ENCODE measurements at places on chromosomes 11 and 22.

DNA sequence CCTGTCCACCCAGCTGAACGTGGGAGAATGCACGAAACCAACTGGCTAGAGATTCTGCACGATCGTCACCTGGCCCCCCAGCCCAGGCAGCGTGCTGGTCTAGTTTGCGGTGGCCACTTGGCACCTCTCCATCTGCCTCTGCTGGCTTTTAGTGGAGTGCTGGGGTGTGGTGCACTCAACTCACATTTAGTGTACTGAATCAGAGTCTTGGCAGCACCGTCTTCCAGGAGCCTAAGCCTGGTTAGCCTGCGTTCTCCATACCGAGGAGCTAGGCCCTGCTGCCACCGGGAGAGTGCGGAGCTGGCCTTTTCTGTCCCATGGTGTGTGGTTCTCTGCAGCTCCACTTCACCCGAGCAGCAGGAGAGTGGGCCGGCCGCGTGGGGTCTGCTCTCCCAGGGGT lies 2.8 kb downstream of the MRPL23 start:
- DNase-seq, result no peak

DNA sequence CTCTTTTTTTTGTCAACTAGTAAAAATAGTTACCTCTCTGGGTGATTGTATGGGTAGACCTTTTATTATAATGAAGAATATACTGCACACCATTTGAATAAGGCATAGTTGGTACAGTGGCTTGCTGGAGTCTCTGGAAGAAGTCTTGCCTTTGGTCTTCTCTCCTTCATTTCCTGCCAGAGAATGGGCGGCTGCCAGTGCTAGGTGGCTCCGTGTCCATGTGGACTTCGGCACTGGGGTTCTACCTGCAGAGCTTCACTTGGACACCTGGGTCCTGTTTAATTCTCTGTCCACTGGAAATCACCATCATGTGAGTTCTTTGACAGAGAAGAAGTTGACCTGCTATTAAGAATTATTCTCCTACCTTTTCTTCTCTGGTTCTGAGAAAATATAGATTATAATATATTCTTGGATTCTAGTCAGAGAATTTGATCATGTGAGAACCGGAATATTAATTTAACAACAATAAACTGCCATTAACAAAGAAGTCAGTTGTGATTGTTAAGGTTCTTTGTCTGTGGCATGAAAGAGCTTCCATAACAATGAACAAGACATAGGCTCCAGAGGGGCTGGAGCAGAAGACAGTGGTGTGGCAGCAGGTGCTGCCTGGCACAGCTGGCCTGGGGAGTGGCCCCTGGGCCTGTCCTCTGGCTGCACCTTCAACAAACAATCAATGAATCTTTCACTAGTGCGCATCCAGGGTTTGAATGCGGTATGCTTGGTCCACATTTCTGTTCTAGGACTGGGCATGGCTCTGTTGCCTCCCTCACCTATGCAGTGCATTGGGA lies 77.5 kb downstream of the PPFIBP2 start:
- no peak for DNase-seq

DNA sequence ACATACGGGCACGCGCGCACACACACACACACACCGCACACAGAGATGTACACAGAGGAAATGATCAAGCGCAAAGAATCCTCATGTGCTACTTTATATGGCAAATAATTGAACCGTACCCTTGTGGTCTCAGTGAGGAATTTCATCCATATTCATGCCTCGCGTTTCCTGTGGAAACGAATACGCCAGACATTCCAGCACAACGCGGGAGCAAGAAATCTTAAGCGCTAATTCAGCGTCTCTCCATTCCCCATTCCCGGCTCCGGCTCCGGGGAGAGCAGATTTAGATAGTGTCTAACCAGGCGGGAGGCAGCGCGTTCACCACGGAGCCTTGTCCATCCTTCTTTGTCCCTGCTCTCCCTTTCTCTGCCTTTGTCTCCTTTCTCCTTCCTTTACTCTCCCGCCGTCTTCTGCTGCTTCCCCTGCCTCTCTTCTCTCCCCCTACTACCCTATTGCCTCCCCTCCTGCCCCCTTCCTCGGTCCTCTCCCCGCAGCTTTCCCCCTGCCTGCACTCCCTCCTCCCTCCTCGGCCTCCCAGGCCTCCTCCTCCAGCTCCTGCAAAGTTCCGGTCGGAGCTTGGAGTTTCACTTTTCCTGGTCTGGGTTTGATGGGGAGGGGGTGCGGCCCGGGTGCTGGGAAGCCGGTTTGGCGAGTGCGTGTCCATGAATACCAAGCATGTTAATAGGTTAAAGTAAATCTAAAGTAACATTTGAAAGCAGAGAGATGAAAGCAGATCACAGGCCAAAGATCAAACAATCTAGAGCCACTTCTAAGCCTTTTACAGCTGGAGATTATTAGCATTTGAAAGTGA lies 579.3 kb downstream of the BUD13 start:
- DNase-seq, result peak; percentile 49

DNA sequence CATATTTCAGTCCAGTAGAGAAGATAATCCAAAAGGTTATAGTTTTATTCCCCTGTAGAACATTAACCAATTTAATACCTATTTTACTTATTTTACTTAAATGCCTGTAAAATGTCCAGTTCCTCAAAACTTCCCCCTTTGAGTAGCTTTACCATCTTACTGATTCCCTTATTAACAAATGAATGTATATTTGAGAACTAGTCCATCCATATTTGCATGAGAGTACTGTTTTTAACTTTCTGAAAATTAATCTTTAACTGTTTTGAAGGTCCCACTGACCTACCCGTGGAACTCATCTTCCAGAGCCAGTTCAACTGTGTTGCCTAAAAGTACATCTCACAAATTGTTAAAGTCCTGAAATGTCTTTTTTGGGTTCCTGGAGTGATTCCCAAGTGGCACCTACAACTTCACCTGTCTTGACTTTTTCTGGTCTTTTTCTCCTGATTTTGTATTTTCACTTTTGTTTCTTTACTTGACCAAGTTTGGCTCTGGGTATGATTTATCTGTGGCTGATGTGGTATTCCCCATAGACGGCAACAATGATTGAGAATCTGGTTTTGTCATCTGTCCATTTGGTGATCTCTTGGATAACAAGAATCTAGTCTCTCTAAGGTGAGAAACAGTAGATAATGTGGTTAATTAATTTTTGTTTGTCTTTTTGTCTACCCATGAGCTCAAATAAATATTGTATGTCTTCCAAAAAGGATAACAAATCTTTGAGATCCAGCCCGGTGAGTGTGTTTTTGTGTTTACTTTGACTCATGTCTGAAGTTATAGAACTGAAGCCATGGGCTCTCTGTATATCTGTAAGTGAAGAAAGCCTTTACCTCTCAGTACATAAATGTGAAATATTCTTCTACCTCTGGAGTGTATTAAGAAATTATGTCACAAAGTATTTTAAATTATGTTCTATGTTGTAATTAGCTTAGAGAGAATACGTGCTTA lies 174.2 kb downstream of the ETS1 start:
- no peak for DNase-seq

- no peak for DNase-seq
Observed at GRCh38 chr11:85902353-85902752, 47.2 kb downstream of the CCDC83 start.

- peak; percentile 58 for DNase-seq
Observed at GRCh38 chr11:46489656-46490560, 98.3 kb upstream of the CHRM4 start.

DNA sequence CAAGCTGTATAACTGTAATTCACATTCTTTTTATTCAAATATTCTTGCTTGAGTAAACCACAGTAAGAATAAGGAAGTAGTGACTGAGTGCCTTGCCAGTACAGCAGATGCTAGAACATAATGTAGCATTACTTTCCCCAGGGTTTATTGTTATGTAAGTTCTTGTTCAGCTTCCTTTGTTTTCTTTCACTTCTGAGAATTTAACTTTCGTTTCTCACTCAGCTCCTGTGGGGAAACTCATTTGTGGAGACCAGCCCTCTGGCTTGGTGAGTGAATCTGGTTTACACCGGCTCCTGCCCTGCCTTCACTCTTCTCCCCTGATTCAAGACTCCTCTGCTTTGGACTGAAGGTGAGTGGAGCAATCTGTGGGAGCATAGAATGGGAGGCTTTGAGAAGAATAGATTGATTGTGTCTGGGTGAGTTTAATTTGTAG lies at the start of gene TRIM22:
TSS of gene TRIM22 (plus strand) at position 240 of the 433 bp plus-strand sequence. CDS start 6,443 bp downstream, outside the sequence.
- no peak for DNase-seq

GRCh38 chr11:102116453-102117205 lies 6.4 kb downstream of the YAP1 start:
- DNase-seq, result no peak

- DNase-seq, result no peak
Observed at GRCh38 chr11:123316003-123316402, 114.1 kb upstream of the GRAMD1B start.

- no peak for DNase-seq
Observed at GRCh38 chr11:29844701-29845379, 172.0 kb downstream of the KCNA4 start.

- no peak for DNase-seq
Observed at GRCh38 chr11:104918113-104918824, 20.0 kb upstream of the CASP12 start.

- DNase-seq, result no peak
Observed at GRCh38 chr22:42958937-42959336, 56.0 kb downstream of the PACSIN2 start.

GRCh38 chr22:37080438-37080837 lies 28.9 kb downstream of the KCTD17 start:
- no peak for DNase-seq

GRCh38 chr11:133948711-133949110 lies 8.1 kb downstream of the IGSF9B start:
- no peak for DNase-seq

- no peak for DNase-seq
Observed at GRCh38 chr22:38169116-38169515, 12.5 kb downstream of the PLA2G6 start.

DNA sequence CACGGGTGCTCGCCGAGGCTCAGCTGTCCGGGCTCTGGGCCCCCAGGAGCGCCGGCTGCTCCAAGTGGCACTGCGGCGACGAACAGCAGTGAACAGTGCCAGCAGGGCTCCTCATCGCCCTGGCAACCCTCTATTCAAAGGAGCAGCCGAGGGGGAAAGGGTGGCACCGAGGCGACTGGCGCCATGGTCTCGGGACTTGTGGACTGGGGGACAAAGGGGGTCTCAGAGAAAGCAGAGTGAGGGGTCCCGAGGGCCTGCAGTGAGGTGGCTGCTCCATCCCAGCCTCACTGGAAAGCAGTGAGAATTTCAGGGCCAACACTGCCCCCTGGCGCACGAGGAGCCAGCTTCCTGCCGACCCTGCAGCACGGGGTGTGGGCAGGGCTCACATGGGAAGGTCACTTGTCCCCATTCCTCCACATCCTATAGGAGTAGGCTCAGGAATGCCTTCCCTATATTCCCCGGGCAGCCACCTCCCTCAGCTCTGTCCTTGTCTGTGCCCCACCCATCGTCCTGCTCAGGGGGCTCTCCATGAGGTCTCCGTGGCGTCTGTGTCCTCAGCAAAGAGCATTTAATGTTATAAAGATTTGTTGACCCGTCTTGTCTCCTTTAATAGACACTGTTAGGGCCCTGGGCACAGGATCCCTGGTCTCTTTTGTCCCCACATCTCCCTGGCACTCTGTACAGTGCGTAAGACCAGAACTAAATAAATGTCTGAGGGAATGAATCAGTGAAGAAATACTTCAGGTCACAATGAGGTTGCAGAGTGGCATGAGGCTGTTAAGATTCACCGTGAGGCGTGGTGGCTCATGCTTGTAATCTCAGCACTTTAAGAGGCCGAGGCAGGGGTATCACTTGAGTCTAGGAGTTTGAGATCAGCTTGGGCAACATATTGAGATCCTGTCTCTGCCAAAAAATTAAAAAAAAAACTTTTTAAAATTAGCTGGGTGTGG lies 26.4 kb downstream of the LRFN4 start:
- DNase-seq, result peak; percentile 80

DNA sequence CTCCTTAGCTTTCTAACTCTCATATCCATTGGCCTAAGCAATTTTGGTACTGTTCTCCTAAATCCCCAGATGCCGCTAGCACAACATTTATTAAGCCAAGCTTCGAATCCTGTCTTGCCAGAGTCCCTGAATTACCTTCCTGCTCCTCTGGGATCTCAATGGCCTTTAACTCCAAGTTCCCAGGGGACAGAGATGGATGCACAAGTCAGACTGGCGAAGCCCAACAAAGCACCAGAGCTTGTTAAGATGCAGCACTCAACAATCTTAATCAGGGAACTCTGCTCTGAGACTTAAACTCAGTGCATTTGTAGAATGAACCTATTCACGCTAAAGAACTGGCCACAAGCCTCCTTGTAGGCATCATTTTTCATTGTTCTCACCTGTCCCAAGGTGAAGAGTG lies 9.4 kb downstream of the GALNT18 start:
- no peak for DNase-seq

- no peak for DNase-seq
Observed at GRCh38 chr11:88301488-88302140, 35.9 kb downstream of the CTSC start.

DNA sequence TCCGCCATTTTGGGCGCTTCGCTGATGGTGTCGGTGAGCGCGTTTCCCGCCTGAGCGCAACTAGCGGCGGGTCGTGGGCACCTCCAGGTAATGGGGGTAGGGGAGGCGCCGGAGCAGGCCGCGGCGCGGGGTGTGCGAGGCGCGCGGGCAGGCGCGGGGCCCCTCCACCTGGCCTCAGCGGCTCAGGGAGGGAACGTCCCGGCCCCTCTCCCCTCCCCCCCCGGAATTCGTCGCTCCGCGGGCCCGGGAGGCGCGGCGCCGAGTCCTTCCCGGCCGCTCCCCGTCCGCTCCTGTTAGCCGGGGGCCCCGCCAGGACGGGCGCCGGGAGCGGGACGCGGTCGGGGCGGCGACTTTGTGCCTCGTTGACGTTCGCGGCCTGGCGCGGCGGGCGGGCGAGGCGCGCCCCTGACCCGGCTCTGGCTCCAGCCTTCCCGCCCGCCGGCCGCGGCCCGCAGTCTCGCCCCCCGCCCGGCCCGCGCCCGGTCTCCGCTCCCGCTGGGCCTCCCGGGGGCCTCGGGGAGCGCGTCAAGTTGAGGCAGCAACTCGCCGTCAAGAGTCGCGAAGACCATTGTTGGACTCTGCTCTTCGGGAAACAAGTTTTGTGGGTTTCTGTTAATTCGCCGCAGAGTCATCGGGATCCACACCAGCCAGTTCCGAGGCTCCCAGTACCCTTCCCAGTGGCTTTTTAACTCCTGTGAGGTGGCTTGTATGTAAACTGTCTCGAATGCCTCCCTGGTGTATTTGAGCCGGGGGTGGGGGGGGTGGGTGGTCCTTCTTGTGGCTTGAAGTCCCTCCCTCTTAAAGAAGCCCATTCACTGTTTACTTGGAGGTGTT lies at the start of gene PPP6R3:
TSS of gene PPP6R3 (plus strand) at position 12 of the 834 bp plus-strand sequence. CDS start 76,913 bp downstream, outside the sequence.
- DNase-seq, result peak; percentile 50

DNA sequence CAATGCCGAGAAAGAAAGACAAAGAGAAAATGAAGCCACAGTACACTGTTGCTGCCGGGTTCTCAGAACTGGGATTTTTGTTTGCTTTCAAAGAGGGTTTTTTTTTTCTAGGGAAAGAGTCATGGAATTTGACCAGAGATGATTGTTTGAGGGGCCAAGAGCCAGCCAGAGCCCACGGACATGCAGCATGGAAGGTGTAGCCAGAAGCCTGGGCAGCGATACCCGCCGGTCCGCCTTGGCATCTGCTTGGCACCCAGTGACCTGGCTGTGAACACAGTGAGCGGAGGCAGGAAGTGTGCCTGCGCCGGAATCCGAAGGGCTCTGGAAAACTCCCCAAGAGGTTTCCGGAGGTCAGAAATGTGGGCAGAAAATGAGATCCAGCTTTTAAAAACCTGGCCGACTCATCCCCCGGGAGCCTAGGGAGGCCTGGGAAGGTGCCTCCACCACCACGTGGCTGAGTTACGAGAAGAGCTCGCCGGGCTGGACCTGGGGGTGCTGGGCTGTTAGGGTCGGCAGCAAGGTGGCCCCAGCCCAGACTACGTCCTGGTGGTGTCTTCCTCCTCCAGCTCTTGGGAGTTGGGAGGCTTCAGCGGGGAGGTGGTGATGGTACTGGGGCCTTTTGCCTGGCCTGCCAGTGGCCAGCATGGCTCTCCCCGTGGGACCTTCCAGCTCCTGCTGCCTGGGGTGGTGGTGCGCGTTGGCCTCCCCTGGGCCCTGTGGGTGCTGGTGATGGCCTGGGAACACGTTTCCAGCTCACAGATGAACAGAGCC lies 61.6 kb upstream of the PPARA start:
- DNase-seq, result no peak
